NCI-H1436 (cell line): ENCODE measurements at places on chromosomes 16 and 17.

GRCh38 chr16:22728167-22728836 lies 85.7 kb upstream of the HS3ST2 start:
- no peak for DNase-seq

GRCh38 chr16:11669380-11670146 lies 1.3 kb downstream of the SNN start:
- DNase-seq: no peak

DNA sequence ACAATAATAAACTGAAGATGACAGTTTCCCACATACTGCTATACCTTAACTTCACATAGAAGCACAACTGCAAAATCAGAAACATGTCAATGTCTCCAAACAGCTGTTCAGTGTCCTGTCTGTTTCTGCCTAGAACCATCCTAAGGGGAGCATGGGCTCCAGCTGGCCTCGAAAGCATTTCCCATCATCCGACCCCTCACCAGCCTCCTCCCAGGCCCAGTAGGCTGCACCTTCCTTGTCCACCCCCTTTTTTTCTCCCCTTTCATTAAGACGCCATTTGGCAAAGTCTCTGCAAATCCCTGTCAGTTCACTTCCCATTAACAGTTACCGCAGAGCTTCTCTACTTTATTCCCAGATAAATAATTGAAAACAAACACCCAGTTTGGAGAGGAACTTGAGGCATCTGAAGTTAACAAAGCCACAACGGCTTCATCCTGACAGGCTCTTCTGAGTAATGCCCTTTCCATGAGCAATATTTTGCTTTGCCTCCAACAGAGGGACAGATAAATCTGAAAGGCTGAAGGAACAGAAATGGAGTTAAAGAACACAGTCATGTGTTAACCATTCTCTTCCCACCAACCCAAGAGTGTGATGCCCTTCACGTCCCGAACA lies 65.3 kb downstream of the SLC39A11 start:
- no peak for DNase-seq

DNA sequence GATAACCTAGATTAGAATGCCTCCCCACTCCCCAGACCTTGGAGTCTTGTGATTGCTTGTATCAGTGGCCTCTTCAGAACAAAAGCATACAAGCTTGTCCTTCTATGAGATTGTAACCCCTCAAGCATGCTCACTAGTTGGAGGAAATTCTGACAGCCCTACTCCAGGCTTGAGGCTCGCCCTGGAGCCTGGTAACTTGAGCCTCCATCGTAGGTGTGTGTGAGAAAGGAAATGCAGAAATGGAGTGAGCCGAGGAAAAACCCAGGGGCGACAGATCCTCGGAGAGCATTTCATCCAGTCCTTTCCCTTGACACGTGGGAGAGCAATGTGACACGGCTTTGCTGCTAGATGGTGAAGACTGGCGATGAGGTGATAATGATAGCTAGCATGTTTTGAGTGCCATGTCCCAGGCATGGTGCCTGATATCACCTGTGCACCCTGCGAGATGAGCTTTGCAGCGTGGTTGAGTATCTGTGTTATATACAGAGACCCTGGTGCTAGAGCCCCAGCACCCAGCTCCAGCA lies 31.2 kb downstream of the GNAO1 start:
- DNase-seq: no peak
